ENCODE measurements at places on chromosomes 3 and 15. TPM values are rescaled to one million over a fixed set of nuclear protein-coding genes. Genes with fewer than 3 reads are reported as not detected.

Gene TMCO5A
- total RNA-seq = not detected

Gene HESX1
- 0.23 TPM for total RNA-seq

Gene GOLGA8T
- total RNA-seq = 0.66 TPM

Gene IMPG2
- total RNA-seq = not detected

Gene TM4SF18
- 44.7 TPM for total RNA-seq

Gene SYNPR
- total RNA-seq = not detected

All from A549 treated with DMSO at 1 μM for 4 hours (cell line).